ENCODE measurements at places on chromosomes 13 and 19.

DNA sequence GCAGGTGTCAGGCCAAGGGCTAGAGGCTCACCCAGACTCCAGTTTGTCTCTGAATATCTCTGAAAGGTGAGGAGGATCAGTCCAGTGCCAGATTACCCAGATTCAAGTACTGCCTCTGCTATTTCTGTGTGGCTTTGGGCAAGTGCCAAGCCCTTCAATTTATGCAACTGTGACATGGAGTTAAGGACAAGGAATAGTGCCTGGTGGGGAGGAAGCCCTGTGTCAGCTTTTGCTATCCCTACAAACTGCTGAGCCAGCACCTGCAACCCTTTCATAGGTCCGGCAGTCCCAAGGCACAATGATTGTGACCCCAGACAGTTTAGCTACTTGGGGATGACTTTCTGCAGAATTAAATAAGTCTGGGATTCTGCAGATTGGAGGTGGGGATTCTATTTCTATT lies 123.0 kb downstream of the KL start:
- DNase-seq = no peak

DNA sequence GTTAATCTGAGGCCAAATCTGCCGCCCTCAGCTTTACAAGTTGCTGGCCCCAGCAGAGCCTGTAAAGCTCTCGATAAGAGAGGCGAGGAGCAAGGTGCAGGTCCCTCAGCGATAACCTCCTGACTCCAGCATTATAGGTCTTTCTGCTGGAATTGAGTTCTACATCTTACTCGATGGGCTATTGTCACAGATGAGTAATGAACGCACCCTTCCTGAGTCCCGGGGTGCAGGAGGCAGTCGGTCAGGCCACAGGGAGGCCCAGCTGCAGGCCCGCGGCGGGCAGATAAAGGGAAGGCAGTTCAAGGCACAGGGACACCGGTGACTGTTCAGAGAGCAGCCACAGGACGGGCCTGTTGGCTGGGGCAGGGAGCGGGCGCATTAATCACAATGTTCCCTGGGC lies 157.6 kb upstream of the OBI1 start:
- DNase-seq = no peak

GRCh38 chr19:28425046-28425931 lies 787.7 kb downstream of the UQCRFS1 start:
- DNase-seq = no peak

GRCh38 chr13:21435231-21435630 lies 23.9 kb downstream of the ZDHHC20 start:
- DNase-seq = no peak

Measured in activated CD4-positive, alpha-beta memory T cell treated with anti-CD3 and anti-CD28 coated beads, Interleukin-2, amount 10 ng/mL, durations not matched to agents 7 days and 5 days (primary cell).